Suppressor macrophage (primary cell): ENCODE measurements at places on chromosomes 6 and 20.

- no peak for DNase-seq
Observed at GRCh38 chr6:156949376-156949775, 172.2 kb downstream of the ARID1B start.

- DNase-seq = no peak
Observed at GRCh38 chr6:131602781-131603312, 25.2 kb downstream of the MED23 start.

- no peak for DNase-seq
Observed at GRCh38 chr6:150907383-150907782, 41.9 kb downstream of the MTHFD1L start.

GRCh38 chr6:160221423-160221822 is 37.2 kb downstream of the SLC22A2 start:
- peak; percentile 2 for DNase-seq

- DNase-seq = peak; percentile 55
Observed at GRCh38 chr6:73739096-73739495, 43.1 kb downstream of the CD109 start.

DNA sequence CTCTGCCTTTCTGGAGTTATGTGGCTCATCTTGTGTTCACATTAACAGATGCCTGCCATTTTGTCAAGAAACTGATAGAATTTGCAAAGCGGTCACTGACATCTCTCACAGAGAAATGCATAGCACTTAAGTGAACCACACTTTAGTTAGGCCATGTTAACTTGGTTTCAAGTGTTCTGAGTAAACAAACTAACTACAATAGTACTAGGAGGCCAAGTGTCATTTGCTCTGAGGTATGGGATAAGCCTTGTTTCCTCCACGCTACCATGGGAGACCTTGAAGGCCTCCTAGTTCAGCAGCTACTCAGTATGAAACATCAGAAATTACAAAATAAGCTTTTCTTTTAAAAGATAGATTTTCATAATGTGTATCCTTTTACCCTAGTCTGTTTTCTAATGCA is 143.5 kb upstream of the MARCKS start:
- DNase-seq = no peak

DNA sequence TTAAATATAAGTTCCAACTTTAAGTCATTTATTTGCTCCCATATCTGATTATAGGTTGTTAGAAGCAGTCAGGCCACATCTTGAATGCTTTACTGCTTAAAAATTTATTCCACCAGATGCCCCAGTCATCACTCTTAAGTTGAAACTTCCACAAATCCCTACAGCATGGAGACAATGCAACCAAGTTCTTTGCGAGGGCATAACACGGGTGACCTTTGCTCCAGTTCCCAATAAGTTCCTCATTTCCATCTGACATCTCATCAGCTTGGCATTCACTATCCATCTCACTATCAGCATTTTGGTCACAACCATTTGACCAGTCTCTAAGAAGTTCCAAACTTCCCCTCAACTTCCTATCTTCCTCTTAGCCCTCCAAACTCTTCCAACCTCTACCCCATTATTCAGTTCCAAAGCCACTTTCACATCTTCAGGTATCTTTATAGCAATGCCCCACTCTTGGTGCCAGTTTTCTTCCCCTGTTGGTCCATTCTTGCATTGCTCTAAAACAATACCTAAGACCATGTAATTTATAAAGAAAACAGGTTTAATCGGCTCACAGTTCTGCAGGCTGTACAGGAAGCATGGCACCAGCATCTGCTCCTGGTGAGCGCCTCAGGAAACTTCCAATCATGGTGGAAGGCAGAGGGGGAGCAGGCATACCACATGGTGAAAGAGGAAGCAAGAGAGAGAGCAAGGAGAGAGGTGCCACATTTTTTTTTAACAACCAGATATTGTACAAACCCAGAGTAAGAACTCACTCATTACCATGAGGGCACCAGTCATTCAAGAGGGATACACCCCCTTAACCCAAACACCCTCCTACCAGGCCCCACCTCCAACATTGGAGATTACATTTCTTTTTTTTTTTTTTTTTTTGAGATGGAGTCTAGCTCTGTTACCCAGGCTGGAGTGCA is 15.9 kb upstream of the ITPR3 start:
- DNase-seq = peak; percentile 61

- DNase-seq = no peak
Observed at GRCh38 chr6:160222491-160222890, 36.1 kb downstream of the SLC22A2 start.

DNA sequence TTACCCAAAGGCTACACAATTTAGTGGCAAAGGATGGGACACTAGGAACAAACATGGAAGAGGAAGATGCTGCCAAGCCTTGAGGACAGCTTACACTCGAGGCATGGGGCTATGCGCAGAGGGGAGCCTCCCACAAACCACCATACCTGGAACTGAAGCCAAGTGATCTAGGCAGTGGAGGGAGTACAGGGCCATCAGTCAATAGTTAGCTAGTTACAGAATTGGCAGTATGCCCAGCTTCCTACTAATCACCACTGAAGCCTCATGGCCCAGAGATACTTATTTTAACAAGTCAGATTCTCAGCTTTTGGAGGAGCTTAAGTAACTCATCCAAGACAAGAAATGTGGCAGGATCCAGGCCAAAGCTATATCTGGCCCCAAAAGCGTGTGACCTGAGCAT is 226.6 kb upstream of the MOCS1 start:
- DNase-seq = no peak
